Right lobe of liver (tissue), 6 donors: ENCODE measurements at places on chromosomes 13 and 19. TPM values are rescaled to one million over a fixed set of nuclear protein-coding genes. Genes with fewer than 3 reads are reported as not detected.

- no peak overlapping the region for H3K4me3 ChIP-seq
- no peaks in the 10 kb centered on the region for H3K4me1 ChIP-seq
- no peaks in the 10 kb centered on the region for H3K27me3 ChIP-seq
- DNase-seq = no peak
- H3K27ac ChIP-seq = no peak overlapping the region
Measured at GRCh38 chr19:3855320-3855719, 13.5 kb downstream of the ZFR2 start.

DNA sequence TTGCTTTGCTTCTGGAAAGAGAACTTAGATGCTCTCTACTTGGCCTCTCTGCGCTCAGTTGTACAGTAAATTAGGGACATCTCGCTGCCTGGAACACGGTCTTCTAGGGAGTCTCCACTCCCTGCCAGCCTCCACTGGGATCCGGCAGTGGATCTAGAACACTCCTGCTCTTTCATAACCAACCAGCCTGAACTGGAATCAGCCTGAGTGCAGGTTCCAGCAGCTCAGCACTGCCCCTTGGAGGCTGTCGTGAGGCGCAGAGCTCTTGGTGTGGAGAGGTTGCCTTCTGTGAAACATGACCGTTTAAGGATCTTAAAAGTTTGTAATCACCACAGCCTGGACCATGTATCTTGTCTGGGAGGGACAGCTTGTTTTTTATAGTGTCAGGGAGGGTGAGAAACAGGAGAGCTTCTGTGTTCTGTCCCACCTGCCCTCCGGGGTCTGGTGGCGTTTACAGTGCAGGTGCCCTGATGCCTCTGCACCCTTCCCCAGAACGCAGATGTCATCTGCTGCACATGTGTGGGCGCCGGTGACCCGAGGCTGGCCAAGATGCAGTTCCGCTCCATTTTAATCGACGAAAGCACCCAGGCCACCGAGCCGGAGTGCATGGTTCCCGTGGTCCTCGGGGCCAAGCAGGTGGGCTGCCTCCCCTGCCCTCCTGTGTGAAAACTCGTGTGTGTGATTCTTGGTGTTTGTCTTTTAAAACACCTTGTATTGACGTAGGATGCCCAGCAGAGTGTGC is 24.8 kb downstream of the UPF1 start:
- DNase-seq = peak; percentile 58
- no peak overlapping the region for H3K27ac ChIP-seq
- peaks cover 17% of the 10 kb centered on the region for H3K36me3 ChIP-seq
- H3K4me3 ChIP-seq = no peak overlapping the region

DNA sequence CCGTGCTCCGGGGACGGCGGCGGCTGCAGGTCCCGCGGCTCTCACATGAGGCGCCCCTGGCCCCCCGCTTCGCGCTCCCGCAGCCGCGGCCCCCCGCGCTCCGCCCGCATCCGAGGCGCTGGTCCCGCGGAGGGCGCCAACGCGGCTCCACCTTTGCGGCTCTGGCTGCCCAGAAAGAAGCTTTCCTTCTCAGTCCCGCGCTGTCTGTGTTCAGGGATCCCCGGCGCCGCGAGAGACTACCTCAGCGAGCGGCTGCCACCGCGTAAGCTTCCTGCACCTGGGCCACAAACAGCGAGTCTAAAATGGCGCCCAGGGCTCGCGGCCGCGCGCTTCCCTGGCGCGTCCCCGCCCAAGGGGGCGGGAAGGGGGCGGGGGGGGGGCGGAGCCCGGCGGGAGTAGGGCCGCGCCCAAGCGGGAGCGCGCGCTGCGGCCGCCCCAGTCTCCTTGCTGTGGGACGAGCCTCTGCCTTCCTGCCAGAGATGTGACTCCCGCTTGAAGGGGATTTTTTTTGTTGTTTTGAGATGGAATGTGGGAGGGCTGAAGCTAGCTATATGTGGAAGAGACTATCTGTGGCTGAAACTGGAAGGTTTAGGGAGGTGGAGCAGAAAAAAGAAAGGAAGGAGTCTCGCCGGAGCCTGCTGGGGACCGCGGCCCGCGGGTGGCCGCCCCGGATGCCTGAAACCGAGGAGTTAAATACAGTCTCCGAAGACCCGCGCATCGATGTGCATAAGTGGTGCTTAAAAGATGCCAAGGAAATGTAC is at the start of gene FBXL3:
Gene FBXL3 (minus strand): TSS at position 299 of the 761 bp plus-strand sequence. CDS start 5,299 bp downstream, outside the sequence.
- H3K4me3 ChIP-seq = peak within 1 kb of the TSS; percentile 96
- H3K27ac ChIP-seq = peak within 1 kb of the TSS; percentile 98
- H3K36me3 ChIP-seq = no peaks in the 10 kb centered on the region

GPR12 gene
- not detected for total RNA-seq

DNA sequence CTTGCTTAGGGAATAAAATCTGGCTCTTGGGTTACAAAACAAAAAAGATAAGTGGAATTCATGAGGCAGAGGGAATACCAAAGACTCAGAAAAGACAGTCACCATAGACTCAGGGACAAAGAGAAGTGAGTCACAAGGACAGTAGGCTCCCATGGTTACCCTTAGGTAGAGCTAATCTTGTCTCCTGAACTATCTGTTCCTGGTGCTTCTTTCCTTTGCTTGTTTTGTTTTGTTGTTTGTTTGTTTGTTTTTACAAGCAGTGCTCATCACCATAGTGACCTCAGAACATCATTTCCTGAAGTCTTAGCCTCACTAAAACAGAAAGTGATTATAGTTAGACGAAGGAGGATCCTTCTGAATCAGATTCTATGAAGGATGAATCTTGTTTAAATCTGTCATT is 142.3 kb upstream of the SOX21 start:
- H3K4me3 ChIP-seq = no peak overlapping the region
- H3K27ac ChIP-seq = no peak overlapping the region
- DNase-seq = no peak
- no peaks in the 10 kb centered on the region for H3K4me1 ChIP-seq
- no peaks in the 10 kb centered on the region for H3K36me3 ChIP-seq

SLC46A3 gene
- 48.3 TPM for total RNA-seq

DNA sequence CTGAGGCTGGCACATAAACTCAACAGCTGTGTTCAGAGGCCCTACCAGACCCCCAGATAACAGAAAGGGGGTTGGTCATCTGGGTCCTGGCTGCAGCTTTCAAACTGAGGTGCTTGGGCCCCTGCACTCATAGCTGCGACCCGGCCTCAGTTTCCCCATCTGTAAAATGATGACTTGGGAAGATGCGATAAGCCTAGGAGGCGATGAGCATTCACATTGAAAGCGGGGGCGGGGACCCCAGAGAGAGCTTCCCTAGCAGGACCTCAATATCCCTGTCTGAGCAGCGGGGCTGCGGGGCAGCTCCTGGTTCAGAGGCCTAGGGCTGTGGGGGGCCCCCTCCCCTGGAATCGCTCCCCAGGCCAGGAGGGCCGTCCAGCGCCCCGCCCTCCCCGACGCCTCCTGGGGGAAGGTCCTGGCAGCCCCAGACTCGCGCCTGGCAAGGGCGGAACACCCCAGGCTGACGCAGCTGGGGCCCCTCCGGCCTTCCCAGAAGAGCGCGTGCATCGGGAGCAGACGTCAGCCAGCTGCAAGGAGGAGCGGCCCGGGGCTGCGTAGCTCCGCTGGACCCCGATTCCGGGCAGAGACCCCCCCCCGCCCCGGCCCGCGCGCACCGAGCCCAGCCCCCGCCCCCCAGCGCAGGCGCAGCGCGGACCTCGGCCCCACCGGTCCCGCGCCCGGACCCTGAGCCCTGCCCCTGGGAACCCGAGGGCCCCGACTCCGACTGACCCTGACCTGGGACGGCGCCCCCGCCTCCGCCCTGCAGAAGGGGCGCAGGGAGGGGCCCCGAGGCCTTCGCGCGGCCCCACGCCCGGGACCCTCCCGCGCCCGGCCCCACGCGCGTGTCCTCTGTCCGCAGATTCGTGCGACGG is 3.5 kb downstream of the FSTL3 start:
- no peaks in the 10 kb centered on the region for H3K4me1 ChIP-seq
- peak; percentile 73 for DNase-seq
- peak overlapping the region; percentile 74 for H3K27ac ChIP-seq
- H3K27me3 ChIP-seq = no peaks in the 10 kb centered on the region
- peak overlapping the region; percentile 83 for H3K4me3 ChIP-seq

PLIN5 gene
- total RNA-seq = 50.0 TPM

GRCh38 chr19:47109541-47110375 is 3.8 kb downstream of the ZC3H4 start:
- no peaks in the 10 kb centered on the region for H3K27me3 ChIP-seq
- no peak for DNase-seq
- H3K36me3 ChIP-seq = no peaks in the 10 kb centered on the region
- no peaks in the 10 kb centered on the region for H3K4me1 ChIP-seq

- H3K4me1 ChIP-seq = peaks cover 8% of the 10 kb centered on the region
- peaks cover 9% of the 10 kb centered on the region for H3K36me3 ChIP-seq
- H3K4me3 ChIP-seq = no peak overlapping the region
- DNase-seq = no peak
- H3K27me3 ChIP-seq = no peaks in the 10 kb centered on the region
- H3K27ac ChIP-seq = peak overlapping the region; percentile 69
Measured at GRCh38 chr19:13987101-13987890, 18.8 kb downstream of the RFX1 start.

ZNF317 gene
- total RNA-seq = 11.8 TPM

GRCh38 chr13:112932971-112933370 is 36.0 kb upstream of the MCF2L start:
- no peaks in the 10 kb centered on the region for H3K36me3 ChIP-seq
- no peak for DNase-seq
- no peaks in the 10 kb centered on the region for H3K27me3 ChIP-seq
- peaks cover 18% of the 10 kb centered on the region for H3K4me1 ChIP-seq
- H3K4me3 ChIP-seq = no peak overlapping the region

GRCh38 chr13:66821551-66821950 is 408.6 kb downstream of the PCDH9 start:
- no peaks in the 10 kb centered on the region for H3K4me1 ChIP-seq
- no peak overlapping the region for H3K27ac ChIP-seq
- H3K27me3 ChIP-seq = no peaks in the 10 kb centered on the region
- DNase-seq = no peak
- no peak overlapping the region for H3K4me3 ChIP-seq

DNA sequence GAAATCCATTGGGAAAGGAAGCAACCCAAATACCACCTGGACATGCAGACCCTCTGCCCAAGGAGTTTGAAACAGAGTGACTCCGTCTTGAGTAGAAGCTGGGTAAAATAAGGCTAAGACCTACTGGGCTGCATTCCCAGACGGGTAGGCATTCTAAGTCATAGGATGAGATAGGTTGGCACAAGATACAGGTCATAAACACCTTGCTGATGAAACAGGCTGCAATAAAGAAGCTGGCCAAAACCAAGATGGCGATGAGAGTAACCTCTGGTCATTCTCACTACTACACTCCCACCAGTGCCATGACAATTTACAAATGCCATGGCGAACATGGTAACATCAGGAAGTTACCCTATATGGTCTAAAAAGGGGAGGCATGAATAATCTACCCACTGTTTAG is 40.2 kb downstream of the RFXAP start:
- DNase-seq = no peak
- H3K4me3 ChIP-seq = no peak overlapping the region
- H3K27me3 ChIP-seq = no peaks in the 10 kb centered on the region

FGF9 gene
- not detected for total RNA-seq
